ENCODE measurements at places on chromosomes 13 and 19.

DNA sequence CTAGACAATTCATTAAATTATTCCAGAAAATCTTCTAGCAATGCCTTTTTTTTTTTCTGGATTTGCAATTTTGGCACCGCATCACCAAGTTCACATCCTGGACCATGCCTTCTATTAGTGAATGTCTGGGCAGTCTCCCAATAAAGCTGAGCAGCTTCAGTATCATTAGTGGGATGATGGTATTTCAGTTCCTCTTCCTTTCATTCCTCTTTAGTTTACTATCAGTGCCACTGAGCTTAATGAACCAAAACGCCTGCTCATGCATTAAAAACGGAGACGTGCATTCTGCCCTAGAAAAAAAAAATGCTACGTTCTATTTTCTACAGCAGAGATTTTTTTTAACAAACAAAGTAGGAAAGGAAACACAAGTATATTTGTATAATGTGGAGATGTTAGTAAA is 343.0 kb downstream of the PCDH9 start:
- peak; percentile 58 for ATAC-seq

GRCh38 chr19:55161571-55162322 is 4.2 kb upstream of the TNNI3 start:
- no peak for ATAC-seq

GRCh38 chr13:110407531-110407930 is 100.4 kb downstream of the COL4A2 start:
- no peak for ATAC-seq

DNA sequence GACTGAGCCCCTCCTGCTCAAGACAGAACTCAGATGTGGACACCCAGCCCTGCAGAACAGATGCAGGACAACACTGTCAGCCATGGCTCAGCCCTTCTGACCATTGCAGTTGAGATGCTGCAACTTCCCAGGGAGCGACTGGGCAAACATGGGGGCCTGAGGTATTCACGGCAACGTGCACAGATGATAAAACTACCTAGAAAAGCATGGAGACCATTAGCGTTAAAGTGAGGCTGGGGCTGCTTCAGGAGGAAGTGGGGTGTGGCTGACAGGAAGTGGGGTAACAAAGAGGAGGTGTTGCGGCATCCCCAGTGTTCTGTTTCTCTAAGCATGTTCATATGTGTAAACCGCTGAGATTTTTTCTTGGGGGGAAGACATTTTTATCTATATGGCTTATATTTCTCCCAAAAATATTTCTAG is 1.3 kb upstream of the SIGLEC9 start:
- no peak for ATAC-seq

GRCh38 chr19:49680421-49681351 is 3.6 kb downstream of the PRMT1 start:
- peak; percentile 6 for ATAC-seq

DNA sequence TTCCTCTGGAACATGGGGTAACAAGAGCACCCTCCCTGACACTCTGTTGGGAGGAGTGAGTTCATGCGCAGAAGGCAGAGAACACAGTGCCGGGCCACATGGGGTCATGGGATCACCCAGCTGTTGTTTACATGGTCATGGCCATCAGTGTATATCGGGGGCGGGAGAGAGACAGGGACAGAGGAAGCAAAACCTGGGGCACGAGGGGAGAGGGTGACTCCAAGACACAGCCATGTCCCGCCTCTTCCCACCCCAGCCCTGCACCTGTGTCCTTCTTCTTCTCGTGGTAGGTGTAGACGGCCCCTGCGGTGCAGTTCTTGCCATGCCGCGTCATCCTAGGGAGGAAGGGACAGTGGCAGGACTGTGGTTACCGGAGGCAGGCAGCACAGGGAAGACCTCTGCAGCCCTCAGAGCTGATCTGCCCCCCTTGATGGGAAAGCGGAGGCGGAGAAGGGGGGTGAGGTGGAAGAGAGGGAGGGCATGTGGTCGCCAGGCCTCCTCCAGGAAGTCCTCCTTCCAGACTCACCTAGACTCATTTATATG is 19.9 kb downstream of the NOSIP start:
- ATAC-seq = no peak

- no peak for ATAC-seq
These were observed 901.4 kb downstream of the EFNB2 start for GRCh38 chr13:105634059-105634458.

DNA sequence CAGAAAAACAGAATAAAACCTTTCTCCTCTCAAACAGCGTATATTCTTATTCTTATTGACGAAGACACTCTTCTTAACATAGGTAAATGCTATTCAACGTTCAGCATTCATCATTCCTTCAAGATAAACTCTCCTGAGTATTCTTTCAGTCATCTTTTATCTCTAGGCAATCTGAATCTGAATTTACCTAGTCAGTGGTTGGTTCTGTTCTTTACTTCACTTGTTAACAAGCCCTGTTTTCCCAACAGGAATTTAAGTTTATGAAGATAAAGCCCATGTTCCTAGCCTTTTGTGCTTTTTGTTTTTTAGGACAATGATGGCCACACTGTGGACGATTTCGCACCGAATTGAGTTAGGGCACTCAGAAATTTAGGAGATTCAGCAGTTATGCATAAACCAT is 3.2 kb downstream of the ELF1 start:
- no peak for ATAC-seq

DNA sequence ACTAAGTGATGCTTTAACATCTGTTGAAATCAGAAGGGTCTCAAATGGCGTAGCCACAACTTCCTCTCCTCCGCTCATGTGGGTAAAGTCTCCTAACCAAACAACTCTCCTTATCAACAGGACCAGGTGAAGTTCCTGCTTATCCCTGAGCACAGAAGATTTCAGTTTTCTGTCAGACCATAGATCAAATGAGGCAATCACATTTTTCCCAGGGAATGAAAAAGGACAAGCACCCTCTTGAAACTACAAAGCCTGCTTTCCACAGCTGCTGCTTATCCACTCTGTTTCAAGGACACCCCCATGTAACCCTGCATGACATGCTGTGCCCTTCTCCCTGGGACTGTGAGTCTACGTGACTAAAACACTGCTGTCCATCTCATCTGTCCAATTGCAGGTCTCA is 788.3 kb upstream of the SLITRK5 start:
- no peak for ATAC-seq

DNA sequence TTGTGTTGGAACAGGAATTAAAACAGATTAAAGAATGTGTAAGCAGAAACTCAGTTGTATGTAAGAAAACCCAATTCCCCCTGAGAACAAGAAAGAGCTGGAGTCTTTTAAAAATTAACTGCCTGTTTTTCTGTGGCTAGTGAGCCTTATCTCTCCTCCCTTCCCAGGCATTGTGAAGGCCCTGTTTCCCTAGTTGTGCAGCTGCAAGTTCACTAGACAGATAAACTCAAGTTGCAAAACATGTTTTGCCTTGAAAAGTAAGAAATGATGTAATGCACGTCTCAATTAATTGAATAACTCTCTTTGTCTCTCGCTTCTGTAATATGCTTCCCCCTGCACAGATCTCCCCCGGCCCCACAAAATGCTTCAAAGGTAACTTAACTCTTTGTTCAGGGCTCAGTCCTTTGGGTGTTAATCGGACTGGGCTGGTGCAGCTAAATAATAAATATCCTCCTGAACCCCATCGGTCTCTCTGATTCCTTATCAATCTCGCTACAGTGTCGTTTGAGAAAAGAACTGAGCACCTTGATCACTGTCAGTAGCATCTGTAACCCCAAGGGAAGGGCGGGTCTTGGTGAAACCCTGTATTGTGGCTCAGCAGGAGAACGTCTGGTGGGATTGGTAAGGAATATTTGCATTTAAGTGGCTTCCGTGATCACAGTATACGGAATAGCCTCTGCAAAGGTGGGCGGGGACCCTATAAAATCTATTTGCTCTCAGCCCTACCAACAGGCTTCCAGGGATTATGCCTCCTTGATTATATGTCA is 1.6 kb upstream of the ZNF556 start:
- ATAC-seq = no peak

GRCh38 chr19:19571071-19571786 is 33.2 kb downstream of the CILP2 start:
- no peak for ATAC-seq

- ATAC-seq = peak; percentile 23
These were observed 606 bp downstream of the PRDX2 start for GRCh38 chr19:12800923-12801465.

DNA sequence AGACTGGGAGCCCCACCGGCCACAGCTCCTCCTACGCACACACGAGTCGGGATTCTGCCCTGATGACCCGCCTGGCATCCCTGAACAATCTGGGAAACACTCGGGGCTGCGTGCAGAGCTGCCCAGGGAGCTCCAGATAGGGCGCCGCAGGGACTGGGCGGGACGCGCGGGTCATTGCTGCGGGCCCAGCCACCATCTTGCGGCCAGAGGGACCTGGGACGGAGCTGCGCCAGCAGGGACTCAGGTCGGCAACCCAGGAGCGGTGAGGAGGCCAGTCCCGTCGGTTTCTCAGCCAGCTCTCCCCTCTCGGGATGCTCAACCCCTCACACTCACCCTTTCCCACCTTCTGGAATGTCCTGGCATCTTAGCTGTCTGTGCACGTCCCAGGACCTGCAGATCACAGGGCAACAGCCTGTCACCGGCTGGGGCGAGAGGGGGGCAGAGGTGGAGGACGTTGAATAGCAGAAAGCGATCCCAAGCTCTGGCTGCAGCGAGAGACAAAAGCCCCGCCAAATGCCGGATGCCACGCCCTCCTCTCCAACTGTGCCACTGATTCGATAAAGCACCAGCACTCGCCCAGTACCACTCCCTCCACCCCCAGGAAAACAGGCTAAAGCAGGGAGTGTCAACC is 20.4 kb upstream of the ZNF91 start:
- ATAC-seq = peak; percentile 98

DNA sequence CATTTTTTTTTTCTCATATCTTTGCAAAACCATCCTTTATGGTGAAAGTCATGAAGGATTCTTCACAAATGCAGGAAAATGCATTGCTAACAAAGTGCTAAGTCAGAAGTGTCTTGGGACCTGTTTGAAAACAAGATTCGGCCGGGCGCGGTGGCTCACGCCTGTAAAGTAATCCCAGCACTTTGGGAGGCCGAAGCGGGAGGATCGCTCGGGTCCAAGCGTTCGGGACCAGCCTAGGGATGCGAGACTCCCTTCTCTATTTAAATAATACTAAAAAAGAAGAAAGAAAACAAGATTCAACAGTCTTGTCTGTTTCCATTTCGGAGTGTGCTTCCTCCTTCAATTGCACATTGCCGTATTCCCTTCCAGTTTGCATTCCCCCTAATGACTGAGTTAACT is 819 bp downstream of the EID2B start:
- peak; percentile 12 for ATAC-seq

- no peak for ATAC-seq
These were observed 73.2 kb upstream of the MLNR start for GRCh38 chr13:49146950-49147355.

DNA sequence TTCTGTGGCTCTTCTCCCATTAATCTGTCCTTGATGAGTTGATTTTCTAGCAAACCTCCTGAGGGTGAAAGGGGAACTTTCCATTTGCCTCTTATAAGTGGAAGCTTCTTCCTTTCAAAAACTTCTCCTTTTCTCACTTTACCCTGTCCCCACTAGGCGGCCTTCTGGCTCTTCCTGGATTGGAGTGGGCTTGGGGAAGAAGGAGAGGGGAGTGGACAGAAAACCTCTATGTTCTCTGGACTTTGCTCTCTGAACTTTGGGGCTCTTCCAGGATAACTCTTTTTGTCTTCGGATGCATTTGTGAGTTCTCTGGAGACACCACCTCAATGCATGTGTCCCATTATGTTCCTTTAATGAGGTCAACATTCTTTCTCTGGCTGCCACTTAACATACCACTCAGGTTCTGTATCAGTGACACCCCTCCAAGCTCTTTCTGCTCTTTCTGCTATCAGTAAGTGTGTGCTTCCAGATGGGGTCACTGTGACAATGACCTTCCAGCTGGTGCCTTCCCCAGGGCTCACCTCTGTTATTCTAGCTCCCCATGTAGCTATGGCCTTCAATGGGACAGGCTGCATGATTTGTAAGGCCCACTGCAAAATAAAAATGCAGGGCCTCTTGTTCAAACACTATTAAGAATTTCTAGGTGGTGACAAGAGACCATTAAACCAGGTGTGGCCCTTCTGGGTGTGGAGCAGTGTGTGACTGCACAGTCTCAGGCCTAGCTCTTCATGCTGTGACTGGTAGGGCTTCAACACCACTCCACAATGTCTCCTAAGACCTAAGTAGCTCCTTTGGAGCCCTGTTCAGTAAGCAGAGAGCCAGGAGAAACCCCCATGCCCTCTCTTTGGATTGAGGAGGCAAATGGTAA is 389.2 kb downstream of the EFNB2 start:
- ATAC-seq = no peak

- no peak for ATAC-seq
These were observed 5.2 kb downstream of the FAAP24 start for GRCh38 chr19:32977280-32977679.

DNA sequence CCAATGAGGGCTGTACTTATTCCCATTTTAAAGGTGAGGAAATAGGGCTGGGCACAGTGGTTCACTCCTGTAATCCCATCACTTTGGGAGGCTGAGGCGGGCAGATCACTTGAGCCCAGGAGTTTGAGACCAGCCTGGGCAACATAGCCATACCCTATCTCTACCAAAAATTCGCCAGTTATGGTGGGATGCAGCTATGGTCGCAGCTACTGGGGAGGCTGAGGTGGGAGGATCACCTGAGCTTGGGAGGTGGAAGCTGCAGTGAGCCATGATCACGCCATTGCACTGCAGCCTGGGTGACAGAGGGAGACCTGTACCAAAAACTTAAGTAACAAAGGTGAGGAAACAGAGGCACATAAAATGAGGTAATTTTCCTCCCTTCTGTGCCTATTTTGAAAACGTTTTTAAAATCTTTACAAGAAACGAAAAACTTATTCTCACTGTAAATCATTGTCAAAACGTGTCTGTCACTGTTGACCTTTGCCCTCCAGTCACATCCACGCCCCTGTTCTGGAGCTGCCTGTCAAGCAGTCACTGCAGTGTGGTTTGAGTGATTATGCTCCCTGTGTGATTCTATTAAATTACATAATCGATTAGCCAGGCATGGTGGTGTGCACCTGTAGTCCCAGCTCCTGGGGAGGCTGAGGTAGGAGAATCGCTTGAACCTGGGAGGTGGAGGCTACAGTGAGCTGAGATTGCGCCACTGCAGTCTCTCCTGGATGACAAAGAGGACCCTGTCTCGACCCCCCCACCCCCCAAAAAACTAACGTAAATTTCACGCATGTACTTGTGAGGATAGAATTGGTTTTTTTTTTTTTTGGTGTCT is 12.5 kb downstream of the NOP53 start:
- ATAC-seq = no peak

DNA sequence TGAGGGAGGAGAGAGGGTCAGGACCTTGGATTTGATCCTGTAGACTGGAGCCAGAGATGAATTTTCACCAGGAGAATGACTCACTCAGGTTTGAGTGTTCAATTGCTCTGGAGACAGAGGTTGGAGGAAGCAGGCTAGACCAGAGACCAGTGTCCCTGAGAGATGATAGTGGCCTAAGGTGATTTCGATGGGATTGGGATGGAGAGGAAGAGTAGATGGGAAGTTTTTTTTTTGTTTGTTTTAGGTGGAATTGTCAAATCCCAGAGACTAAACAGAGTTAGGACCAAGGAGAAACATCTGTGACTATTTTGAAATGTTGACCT is 2.3 kb downstream of the CEBPG start:
- ATAC-seq = no peak

GRCh38 chr13:102913914-102914313 is 68.1 kb downstream of the ERCC5 start:
- ATAC-seq = no peak
